Upper lobe of right lung (tissue), 1 donor: ENCODE measurements at places on chromosomes 16 and 17. TPM values are rescaled to one million over a fixed set of nuclear protein-coding genes. Genes with fewer than 3 reads are reported as not detected.

Gene PROCA1
- total RNA-seq, result 3.3 TPM

Gene EVPL
- 46.8 TPM for total RNA-seq

Gene ARHGDIG
- total RNA-seq, result 1.3 TPM

Gene SLFN11
- 75.7 TPM for total RNA-seq

Gene USP31
- total RNA-seq, result 15.9 TPM

Gene PLEKHM1
- 69.8 TPM for total RNA-seq

Gene TBKBP1
- 14.7 TPM for total RNA-seq

Gene TXNDC17
- 44.6 TPM for total RNA-seq

- H3K4me1 ChIP-seq, result no peaks in the 10 kb centered on the region
- H3K36me3 ChIP-seq, result no peaks in the 10 kb centered on the region
- no peak overlapping the region for H3K27ac ChIP-seq
- no peaks in the 10 kb centered on the region for H3K27me3 ChIP-seq
- DNase-seq, result no peak
- H3K4me3 ChIP-seq, result no peak overlapping the region
These were observed 153.9 kb downstream of the KCNJ2 start for GRCh38 chr17:70323269-70323668.

- DNase-seq, result peak; percentile 33
- no peak overlapping the region for H3K27ac ChIP-seq
- H3K27me3 ChIP-seq, result peaks cover 17% of the 10 kb centered on the region
- H3K36me3 ChIP-seq, result no peaks in the 10 kb centered on the region
- no peaks in the 10 kb centered on the region for H3K4me1 ChIP-seq
- H3K4me3 ChIP-seq, result no peak overlapping the region
These were observed 13.2 kb upstream of the RBFOX3 start for GRCh38 chr17:79623786-79624717.

DNA sequence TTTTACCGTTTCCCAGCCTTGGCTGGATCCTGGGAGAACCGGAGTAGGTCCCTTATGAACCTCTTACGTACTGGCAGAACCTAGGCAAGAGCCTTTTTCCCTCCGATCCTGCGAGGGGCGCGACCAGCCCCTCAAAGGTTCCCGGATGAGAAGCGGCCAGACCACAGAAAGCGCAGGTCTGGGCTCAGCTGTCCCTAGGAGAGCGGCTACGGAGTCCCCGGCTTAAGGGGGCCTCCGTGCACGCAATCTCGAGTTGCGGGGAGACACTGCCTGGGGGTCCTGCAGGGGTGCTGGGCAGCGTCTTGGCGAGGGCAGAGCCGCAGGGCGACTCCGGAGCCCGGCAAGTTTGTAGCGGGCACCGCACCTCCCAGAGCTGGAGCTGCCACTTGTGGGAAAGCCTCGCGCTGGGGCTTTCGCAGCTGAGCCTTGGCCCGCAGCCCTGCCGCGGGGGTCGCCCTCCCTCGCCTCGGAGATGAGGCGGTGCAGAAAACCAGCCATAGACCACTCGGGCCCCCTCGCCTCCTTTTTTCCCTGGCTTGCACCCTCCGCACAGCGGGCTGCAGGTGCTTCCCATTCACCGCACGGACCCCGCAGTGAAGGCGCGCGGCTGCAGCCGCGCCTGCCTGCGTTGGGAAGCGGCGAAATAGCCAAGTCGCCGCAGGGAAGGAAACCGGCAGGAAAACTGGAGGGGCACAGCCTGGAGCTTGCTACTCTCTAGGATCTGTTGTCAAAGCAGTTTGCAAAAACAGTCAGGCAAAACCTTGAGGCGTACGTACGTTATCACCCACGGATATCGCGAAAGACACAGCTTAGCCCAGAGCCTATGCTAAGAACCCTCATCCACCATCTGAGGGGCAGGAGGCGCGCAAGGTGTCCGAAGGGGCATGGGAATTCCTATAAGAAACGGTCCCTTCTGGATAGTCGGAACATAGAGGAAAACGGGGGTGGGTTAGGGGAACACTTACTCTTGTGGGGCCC is 834 bp downstream of the CDH8 start:
- H3K36me3 ChIP-seq, result no peaks in the 10 kb centered on the region
- no peak for DNase-seq
- H3K27me3 ChIP-seq, result peaks cover 28% of the 10 kb centered on the region
- no peak overlapping the region for H3K27ac ChIP-seq

- no peak for DNase-seq
- no peaks in the 10 kb centered on the region for H3K27me3 ChIP-seq
- H3K27ac ChIP-seq, result no peak overlapping the region
- peaks cover 4% of the 10 kb centered on the region for H3K4me1 ChIP-seq
These were observed 21.0 kb downstream of the PMM2 start for GRCh38 chr16:8818504-8819270.

DNA sequence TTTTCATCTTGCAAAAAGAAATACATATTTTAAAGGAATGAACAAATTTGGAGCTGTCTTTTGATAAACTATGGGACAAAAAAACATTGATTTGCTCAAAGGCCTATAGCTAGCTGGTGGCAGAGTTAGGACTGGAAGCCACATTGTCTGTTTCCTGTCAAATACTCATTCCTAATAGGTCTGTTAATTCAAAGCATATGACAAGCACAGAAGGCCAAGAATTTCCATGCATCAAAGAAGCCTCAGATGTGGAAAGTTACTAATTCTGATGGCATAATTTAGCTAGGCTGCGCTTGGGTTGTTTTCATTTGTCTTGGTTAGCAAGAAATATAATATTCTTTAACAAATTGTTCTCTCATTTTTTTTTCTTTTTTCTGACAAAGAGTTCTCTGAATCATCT is 98.0 kb downstream of the CDK5R1 start:
- no peak for DNase-seq
- H3K27me3 ChIP-seq, result no peaks in the 10 kb centered on the region
- no peaks in the 10 kb centered on the region for H3K36me3 ChIP-seq
- H3K4me1 ChIP-seq, result no peaks in the 10 kb centered on the region
- H3K4me3 ChIP-seq, result no peak overlapping the region
- no peak overlapping the region for H3K27ac ChIP-seq

DNA sequence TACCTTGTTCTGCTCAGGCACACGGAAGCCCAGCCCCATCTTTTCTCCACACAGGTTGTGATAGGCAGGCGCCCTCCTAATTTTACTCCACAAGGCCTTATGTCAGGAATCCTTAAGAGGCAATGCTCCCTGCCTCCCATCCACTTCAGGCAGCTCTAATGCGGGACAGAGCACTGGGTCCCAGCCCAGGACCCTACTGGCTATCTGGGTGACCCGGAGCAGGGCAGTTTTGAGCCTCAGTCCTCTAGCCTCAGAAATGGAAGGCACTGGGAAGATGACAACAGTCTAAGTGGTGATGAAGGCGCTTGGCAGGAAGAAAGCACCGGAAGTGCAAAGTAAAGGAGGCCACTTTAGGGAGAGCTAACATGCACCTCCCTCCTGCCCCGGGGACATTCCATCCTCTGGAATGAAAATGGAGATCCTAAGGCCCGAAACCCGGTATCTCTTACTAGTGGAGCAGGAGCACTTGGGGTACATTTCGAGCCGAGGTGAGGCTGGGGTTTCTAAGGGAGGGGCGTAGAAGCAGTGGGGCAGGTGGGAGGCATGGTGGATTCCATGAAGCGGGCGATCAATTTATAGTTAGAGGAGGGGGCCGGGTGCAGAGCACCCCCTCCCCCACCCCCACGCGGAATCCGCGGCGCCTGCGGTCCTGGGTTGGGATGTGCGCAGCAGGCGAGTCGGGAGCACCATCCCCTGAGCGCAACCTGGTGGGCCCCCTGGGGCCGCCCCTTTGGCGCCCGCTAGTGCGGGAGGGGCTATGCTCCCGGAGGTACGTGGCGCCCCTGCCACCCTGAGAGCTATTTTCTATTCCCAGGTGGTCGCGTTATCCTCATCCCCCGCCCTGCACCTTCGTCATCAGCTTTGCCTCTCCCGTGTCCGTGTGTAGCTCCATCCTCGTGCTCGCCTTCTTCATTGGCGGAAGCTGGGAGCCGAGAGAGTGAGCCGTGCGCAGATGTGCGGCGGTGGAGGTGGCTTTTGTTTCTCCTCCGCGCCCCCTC is 4.9 kb downstream of the MT1F start:
- H3K27me3 ChIP-seq, result peaks cover 41% of the 10 kb centered on the region
- DNase-seq, result no peak
- peaks cover 9% of the 10 kb centered on the region for H3K4me1 ChIP-seq

DNA sequence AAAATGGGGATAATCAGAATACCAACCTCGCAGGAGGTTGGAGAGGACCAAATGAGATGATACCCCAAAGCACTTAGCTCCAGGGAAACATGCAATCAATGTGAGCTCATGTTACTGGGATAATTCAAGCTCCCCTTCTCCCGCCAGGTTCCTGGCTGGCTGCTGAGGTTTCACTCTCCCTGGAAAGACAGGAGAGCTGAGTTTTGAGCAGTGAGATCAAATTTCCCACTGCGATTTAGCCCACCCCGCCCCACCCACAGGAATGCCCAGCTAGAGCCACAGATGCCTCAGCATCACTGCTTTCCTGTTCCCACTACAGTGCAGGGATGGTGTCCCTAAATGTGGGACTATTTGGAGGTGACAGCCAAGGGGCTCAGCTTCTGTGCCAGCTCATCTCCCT is 56.7 kb downstream of the ZNF423 start:
- no peak overlapping the region for H3K27ac ChIP-seq
- H3K36me3 ChIP-seq, result no peaks in the 10 kb centered on the region
- H3K4me1 ChIP-seq, result no peaks in the 10 kb centered on the region
- no peaks in the 10 kb centered on the region for H3K27me3 ChIP-seq

DNA sequence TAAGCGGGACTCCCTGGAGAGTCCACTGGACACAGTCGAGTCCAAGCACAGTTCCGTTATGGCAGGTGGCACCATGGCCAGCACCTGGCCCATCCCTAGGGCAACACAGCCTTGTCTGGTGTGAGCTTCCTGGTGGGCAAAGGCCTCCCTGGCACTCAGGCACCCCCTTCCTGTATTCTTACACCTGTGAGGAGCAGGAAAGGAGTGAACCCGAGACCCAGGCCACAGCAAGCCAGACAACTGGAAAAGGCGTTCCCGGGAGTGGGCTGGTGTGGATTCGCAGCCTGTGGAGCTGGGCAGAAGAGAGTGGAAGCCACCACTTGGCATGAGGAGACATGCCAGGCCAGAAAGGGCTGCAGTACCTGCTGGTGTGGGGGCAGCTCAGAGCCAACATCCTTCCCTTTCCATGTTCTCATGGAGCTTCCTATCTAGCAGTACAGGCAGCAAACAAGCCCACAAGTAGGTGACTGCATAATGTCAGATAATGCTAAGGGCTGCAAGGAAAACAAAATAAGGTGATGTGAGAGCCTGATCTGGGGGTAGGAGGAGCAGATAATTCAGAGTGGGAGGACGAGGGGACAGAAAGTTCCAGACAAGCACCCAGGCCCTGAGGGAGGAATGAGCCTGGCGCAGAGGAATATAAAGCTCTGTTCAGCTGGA is 87.0 kb downstream of the GNAO1 start:
- H3K4me1 ChIP-seq, result no peaks in the 10 kb centered on the region
- peak overlapping the region; percentile 5 for H3K4me3 ChIP-seq
- H3K27ac ChIP-seq, result peak overlapping the region; percentile 30
- DNase-seq, result peak; percentile 41
- H3K36me3 ChIP-seq, result no peaks in the 10 kb centered on the region

DNA sequence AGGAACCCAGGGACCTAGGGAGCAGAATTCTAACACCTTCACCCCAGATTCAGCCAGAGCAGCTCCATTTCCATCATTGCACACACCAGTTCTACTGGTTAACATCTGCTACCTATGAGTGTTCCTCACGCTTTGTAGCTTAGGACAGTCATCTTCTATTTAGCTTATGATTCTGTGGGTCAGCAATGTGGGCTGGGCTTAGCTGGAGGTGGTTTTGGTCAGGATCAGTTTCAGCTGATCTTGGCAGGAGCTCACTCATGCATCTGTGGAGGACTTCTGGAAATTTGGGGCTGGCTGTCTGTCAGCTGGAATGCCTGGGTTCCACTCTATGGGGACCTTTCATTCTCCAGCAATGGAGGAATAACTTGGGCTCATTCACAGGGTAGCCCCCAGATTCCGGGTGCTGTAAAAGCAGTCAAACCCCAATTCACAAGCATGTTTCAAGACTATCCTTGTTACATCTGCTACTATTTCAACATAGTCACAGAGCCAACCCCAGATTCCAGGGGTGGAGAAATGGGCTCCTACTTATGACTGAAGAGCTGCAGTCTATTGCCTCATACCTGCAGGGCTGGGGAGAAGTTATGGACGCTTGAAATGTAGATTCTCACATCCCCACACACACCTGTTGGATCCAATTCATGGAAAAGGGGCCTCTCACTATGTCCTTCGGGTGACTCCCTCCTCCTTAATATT is 3.4 kb upstream of the HP start:
- H3K27me3 ChIP-seq, result no peaks in the 10 kb centered on the region
- DNase-seq, result no peak
- no peak overlapping the region for H3K4me3 ChIP-seq
- H3K36me3 ChIP-seq, result no peaks in the 10 kb centered on the region
- no peak overlapping the region for H3K27ac ChIP-seq

- H3K36me3 ChIP-seq, result no peaks in the 10 kb centered on the region
- H3K27me3 ChIP-seq, result no peaks in the 10 kb centered on the region
- no peaks in the 10 kb centered on the region for H3K4me1 ChIP-seq
- H3K4me3 ChIP-seq, result no peak overlapping the region
- H3K27ac ChIP-seq, result no peak overlapping the region
These were observed 215.2 kb upstream of the WSCD1 start for GRCh38 chr17:5854871-5855554.

GRCh38 chr17:33263396-33263795 is 29.7 kb downstream of the ASIC2 start:
- no peak for DNase-seq
- no peaks in the 10 kb centered on the region for H3K4me1 ChIP-seq
- no peaks in the 10 kb centered on the region for H3K36me3 ChIP-seq

DNA sequence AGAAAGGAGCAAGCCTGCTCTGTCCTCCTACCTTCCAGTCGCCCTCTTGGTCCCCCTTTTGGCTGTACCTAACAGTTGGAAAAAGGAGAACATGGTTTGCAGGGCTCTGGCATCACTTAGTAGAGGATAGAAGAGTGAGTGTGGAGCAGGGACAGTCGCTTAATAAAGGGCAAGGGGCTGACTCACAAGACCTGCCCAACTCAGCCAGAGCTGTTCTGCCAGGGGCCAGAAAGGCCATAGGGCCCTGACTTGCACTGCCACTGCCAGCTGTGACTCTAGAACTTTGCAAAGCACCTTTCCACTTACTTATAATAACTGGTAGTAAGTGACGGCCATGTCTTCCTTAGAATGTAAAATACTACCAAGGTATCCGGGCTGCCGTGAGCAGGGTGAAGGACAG is 13.5 kb downstream of the PRMT7 start:
- no peak overlapping the region for H3K4me3 ChIP-seq
- H3K27me3 ChIP-seq, result no peaks in the 10 kb centered on the region
- no peak for DNase-seq
- H3K27ac ChIP-seq, result no peak overlapping the region
- H3K4me1 ChIP-seq, result no peaks in the 10 kb centered on the region
- peaks cover 34% of the 10 kb centered on the region for H3K36me3 ChIP-seq

DNA sequence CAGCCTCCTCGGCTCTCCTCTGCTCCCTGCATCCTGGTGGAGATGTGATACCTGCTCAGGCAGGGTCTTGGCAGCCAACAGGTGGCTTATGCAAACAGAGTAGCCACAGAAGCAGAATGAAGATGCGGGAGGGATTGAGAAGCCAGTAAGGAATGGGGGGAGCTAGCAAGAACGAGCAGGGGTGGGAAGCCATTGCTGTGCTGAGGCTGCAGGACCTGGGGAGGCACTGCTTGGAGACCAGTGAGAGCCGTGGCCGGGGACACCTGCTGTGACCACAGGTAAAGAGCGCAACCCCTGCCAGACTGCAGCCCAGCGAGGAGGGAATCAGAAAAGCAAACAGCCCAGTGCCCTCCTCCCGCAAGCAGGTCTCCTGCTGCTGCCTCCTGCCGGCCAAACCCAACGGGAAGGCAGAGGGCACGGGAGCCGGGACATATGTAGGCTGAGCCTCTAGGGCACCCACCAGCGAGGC is 14.7 kb downstream of the AIPL1 start:
- H3K4me3 ChIP-seq, result no peak overlapping the region
- peak; percentile 66 for DNase-seq
- H3K27ac ChIP-seq, result no peak overlapping the region
- H3K36me3 ChIP-seq, result no peaks in the 10 kb centered on the region
- H3K4me1 ChIP-seq, result no peaks in the 10 kb centered on the region

GRCh38 chr17:74260525-74260850 is 13.5 kb upstream of the DNAI2 start:
- H3K27me3 ChIP-seq, result no peaks in the 10 kb centered on the region
- H3K27ac ChIP-seq, result no peak overlapping the region
